CD4-positive, alpha-beta T cell treated with Interleukin-4 for 4 hours (primary cell): ENCODE measurements at places on chromosomes 6 and 20.

DNA sequence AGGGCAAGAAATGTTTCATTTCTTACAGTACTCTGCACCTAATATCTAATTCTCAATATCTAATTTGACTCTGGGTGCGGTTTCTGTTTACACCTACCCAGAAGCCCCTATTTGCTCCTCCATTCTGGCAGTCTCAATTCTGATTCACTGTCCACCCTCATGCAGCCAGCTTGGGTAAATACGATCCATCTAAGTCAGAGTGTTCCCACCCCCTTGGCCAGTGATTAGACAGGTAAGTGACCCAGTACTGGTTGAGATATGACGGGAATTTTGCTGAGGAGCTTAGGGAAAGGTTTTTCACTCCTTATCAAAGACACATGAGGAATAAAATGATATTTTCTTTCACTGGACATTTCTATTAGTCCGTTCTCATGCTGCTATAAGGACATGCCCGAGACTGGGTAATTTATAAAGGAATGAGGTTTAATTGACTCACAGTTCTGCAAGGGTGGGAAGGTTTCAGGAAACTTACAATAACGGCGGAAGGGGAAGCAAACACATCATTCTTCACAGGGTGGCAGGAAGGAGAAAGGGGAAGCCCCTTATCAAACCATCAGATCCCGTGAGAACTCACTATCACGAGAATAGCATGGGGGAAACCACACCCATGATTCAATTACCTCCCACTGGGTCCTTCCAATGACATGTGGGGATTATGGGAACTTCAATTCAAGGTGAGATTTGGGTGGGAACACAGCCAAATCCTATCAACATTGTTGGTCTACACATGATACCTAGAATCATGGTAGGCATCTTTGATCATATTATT lies 29.4 kb downstream of the GLO1 start:
- peak; percentile 11 for DNase-seq

DNA sequence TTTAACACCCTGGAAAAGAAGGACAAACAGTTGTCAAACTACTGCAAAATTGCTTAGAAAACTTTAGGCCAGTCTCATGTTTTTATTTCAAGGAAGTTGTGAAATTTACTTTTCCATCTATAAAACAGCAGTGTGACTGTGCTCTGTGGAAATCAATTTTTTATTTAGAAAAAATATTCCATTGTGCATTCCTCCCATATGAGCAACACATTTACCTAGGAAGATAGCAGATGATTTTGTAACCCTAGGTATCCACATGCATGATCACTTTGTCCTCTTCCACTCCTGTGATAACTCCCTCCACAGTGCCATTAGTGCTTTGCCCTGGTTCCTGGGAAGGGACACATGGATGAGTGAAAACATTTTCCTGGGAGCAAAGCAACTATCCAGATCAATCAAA lies 70.0 kb upstream of the SHLD1 start:
- DNase-seq = no peak

DNA sequence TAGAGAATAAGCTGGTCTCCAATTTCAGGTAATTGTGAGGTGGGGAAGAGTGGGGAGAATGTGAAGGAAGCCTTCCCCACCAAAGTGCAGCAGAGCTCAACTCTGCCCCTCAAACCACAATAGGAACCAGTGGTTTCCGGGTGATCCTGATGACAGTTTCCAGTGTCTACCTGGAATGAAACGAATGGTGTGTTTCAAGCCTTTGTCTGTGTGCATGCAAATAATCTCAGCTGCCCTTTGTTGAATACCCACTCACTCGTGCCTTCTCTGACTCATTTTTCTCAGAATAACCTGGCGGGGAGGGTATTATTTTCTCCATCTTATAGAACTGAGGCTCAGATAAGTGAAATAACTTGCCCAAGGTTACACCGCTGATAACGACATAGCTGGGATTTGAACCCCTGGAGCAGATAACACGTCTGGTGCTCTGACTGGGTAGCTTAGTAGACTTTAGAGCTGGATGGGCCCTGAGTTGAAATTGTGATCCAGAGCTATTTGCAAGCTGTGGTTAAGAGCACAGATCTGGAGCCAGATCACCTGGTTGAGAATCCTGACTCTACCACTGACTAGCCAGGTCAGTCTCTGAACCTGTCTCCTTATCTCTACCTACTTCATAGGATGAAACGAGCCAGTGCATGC lies 85.1 kb downstream of the EYA2 start:
- DNase-seq = no peak

GRCh38 chr6:131377112-131377705 lies 195.8 kb upstream of the ARG1 start:
- no peak for DNase-seq

GRCh38 chr20:5621305-5621704 lies 128.9 kb upstream of the SHLD1 start:
- no peak for DNase-seq

GRCh38 chr6:25717866-25718740 lies 36.4 kb upstream of the SLC17A4 start:
- peak; percentile 15 for DNase-seq

DNA sequence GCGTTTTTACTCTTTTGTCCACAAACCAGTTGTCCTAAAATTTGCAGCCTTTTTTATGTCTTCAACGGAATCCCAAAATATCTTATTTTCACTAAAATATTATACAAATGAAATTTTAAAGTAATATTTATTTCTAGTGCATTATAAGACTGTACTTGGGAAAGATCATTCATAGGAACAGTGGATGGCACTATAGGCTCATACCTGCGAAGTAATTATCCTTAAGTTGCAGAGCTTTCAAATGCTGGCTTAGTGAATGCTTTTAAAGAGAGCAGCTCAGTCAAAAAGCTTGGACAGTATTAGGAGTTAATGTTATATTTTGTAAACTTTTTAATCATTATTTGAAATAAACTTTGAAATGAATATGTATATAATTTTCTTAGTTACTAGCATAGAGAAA lies 254.9 kb downstream of the CDKAL1 start:
- DNase-seq = no peak

GRCh38 chr6:36924131-36924530 lies 30.4 kb upstream of the PI16 start:
- DNase-seq = no peak

- no peak for DNase-seq
Observed at GRCh38 chr20:32238483-32239425, 31.1 kb downstream of the POFUT1 start.

- no peak for DNase-seq
Observed at GRCh38 chr20:9454791-9455190, 59.6 kb upstream of the LAMP5 start.

- DNase-seq = no peak
Observed at GRCh38 chr6:138518054-138518453, 18.8 kb upstream of the NHSL1 start.

GRCh38 chr6:15460110-15460727 lies 202.6 kb downstream of the DTNBP1 start:
- DNase-seq = no peak

- no peak for DNase-seq
Observed at GRCh38 chr6:170289180-170289931, 1.5 kb downstream of the DLL1 start.

- no peak for DNase-seq
Observed at GRCh38 chr20:44743916-44744655, 1.6 kb upstream of the KCNK15 start.

DNA sequence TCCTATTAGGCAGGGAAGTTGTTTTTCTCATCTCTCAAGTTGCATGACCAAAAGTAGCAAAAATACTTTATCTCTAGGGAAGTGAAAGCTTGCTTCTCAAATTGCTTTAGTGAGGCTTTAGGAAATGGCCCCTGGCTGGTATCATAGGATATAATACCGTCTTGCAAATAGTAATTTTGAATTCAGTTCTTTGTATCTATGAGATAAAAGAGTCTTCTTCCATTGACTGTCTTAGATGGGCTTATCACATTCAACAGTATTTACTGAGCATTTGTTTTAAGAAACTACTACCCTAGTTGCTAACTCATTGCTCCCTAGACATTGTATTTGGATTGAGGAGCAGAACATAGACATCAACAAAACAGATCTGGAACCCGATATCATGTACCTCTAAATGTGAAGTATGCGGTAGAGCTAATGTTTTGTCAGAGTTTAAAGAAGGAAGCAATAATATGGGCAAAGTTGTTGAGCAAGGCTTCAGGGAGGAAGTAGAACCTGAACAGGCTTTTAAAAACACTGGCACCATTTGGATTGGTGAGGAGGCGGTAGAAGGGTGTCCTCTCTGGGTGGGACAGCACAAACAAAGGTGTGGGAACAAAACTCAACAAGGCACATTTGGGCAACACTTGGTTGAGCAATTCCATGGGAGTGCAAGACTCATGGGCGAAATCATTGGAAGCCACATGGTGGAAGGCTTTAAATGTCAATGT lies 101.5 kb downstream of the SGK1 start:
- DNase-seq = no peak

DNA sequence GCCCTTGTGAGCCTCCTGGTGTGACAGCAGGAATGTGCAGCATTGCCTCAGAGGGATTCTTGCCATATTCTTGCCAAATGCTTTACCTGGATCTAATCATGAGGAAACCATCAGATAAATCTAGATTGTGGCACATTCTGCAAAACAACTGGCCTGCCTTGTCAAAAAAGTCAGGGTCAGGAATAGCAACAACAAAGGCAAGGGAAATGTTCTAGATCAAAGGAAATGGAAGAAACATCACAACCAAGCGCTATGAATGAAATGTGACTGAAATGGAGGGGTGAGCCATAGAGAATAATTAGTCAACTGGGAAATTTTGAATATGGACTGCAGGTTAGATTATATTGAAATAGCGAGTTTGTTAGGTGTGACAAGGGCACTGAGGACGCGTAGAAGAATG lies 262.6 kb upstream of the CDYL start:
- DNase-seq = no peak

DNA sequence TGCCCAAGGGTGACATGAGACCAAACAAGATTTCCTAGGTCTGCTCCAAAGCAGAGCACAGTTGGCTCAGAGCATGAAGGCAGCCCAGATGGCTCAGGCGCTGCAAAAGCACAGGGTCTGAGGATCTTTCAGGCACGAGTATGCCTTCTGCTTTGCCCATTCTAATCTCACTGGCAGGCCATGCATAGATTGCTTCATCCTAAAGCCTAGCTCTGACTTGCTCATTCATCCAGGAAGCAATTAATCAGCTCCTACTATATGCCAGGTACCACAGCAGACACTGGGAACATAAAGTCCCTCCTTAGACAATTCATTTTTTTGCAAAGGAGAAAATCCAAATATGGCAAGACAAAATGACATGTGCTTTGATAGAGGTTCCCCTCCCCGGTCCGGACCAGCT lies 31.2 kb downstream of the GPLD1 start:
- DNase-seq = no peak

DNA sequence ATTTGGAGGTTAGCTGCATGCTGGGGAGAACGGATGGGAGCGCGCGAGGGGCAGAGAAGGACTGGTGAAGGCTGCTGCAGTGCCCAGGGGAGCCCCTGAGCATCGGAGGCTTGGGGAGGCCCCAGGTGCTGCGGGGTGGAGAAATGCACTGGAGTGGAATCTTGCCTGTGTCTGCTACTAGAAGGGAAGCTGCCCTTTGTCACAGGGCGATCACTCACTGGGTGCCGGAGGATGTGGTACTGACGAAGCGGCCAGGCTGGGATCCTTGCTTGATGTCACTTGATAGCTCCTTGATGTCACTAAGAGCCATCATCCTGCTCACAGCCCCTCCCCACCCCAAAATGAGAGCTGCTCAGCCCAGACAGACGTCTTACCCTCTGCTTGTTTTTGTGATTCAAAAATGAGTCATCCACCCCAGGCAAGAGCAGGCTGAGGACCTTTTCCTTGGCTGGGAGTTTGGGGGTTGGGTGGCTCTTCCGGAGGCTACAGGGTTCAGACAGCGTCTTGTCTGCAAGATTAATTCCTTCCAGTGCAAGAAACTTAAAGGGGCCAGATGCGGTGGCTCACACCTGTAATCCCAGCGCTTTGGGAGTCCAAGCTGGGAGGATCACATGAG lies 62.6 kb upstream of the PMEPA1 start:
- DNase-seq = peak; percentile 21

GRCh38 chr6:169427856-169428255 lies 174.2 kb upstream of the THBS2 start:
- DNase-seq = no peak

GRCh38 chr6:36631326-36632011 lies 37.3 kb downstream of the SRSF3 start:
- DNase-seq = no peak

- no peak for DNase-seq
Observed at GRCh38 chr6:28207510-28208110, 17.5 kb upstream of the ZSCAN9 start.

- DNase-seq = no peak
Observed at GRCh38 chr6:33817489-33817888, 13.7 kb upstream of the MLN start.

- no peak for DNase-seq
Observed at GRCh38 chr6:31971279-31971992, 502 bp downstream of the DXO start.

GRCh38 chr20:18904192-18904591 lies 90.6 kb downstream of the SCP2D1 start:
- no peak for DNase-seq

DNA sequence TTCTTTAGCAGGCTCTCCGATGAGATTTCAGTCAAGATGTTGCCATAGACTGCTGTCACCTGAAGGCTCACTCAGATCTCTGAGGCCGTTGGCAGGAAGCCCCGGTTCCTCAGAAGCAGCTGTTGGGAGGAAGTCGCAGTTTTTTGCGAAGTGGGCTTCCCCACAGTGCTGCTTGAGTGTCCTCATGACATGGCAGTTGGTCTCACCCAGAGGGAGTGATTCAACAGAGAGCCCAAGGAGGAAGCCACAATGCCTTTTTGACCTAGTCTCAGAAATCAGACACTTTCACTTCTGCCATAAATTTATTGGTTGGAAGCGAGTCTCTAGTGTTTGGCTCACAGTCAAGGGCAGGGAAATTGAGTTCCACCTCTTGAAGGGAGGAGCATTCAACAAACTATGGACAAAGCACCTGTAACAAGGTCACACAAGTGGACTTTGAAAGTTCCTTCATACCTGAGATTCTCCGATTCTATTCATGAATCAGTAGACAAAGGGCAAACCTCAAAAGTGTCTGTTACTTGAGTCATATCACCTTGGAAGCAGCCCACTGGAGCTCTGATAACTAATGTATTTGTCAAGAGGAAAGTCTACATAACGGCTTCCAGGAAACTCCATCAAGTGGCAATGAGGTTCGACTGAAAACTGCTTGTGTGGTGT lies 208.3 kb downstream of the TASP1 start:
- DNase-seq = no peak

DNA sequence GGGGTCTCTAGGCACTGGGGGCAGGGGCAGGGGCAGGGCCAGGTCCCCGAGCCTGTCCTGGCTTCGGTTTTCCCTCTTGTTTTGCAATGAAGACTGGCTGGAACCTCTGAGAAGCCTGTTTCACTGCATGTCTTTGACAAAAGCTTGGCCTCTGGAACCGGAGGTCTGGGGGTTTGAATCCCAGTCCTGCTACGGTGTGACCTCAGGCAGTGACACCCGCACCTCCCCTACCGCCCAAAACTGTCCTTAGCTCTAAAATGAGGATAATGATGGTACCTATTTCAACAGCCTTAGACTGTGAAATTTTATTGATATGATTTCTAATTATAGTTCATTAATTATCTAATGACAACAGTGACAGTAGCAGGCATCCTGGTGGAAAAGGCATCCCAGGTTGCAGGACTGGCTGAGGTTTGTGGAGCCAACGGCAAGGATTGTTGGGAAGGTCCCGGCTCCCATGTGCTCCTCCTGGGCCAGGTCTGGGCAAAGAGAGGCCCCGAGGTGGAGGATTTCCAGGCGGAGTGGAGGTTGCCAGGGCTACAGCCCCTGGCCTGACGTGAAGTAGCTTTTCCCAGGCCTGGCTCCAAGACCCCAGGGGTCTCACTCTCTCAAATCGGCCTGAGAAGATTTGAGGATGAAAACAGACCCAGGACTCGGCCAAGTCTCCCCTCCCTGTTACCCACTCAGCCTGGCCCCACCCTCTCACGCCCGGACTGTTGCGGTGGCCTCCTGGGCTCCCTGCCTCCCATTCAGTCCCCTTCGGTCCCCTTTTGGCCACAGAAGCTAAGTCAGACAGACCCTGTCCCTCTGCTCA lies 57.9 kb downstream of the SNAI1 start:
- no peak for DNase-seq
